Activated T-helper 1 cell treated with Interleukin-2 at 50 U/mL for 16 hours (primary cell): ENCODE measurements at places on chromosomes 11 and 22.

DNA sequence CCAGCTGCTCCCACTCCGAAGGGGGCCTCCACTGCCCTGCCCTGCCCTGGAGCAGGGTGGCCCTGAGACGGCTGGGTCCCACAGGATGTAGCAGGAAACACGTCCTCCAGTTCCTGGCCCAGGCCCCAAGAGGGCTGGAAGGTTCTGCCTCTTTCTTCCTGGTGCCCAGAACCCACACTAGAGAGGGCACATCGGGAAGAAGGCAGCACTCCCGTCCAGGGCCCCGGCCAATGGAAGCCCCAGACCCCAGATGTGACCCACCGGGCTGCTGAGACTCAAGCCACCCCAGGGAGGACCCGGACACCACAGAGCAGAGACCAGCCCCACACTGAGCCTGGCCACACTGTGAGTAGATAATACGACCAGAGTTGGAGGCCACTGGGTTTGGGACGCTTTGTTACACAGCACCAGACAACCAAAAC is 71.2 kb downstream of the CELSR1 start:
- no peak for DNase-seq

DNA sequence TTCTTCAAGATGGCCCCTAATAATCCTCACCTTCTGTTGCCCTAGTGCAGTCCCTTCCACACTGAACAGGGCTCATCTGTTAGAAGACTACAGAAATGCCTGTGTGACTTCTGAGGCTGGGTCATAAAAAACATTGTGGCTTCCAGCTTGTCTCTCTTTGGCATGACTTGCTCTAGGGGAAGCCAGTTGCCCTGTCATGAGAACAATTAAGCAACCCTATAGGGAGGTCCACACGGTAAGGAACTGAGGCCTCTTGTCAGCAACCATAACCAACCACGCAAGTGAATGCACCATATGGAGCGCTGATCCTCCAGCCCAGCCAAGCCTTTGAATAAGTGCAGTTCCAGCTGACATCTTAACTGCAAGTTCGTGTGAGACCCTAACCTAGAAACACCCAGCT is 2.6 kb downstream of the LIPT2 start:
- no peak for DNase-seq

- DNase-seq, result no peak
These were observed 20.7 kb upstream of the MMP7 start for GRCh38 chr11:102551169-102551781.

GRCh38 chr11:58837707-58838388 is 6.7 kb downstream of the GLYATL2 start:
- DNase-seq, result no peak

GRCh38 chr11:116563712-116564047 is 209.1 kb downstream of the BUD13 start:
- no peak for DNase-seq

DNA sequence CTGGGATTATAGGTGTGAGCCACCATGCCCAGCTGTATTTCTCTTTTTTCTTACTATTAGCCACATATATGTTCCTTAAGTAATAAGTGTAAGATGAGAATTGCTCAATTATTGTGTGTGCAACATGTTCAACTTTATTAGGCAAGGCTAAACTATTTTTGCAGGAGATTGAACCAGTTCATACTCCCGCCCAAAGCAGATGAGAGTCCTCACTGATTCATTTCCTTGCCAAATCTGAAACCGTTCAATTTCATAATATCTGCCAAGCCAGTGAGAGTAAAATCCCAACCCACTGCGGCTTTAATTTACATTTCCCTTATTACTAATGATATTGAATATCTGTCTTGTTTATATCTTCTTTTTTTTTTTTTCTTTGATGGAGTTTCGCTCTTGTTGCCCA is 48.4 kb downstream of the KCNJ4 start:
- DNase-seq, result no peak

- no peak for DNase-seq
These were observed 527 bp downstream of the CARD10 start for GRCh38 chr22:37518509-37519267.

DNA sequence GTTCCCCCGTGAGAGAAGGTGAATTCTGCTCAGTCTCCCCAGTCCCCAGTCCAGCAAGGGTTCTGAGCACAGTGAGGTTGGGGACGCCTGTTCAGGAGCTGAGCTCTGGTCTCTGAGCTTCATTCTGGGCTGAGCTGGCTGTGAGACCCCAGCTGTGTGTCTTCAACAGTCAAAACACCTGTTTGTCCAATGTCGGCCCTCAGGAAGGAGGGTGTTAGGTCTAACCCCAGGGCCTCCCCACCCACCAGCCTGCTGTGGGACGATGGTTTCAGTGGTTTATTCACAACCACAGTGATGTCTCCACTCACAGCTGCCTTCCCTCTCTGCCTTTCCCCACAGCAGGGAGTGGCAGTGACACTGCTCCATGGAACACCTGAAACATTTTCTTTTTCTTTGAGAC is 1282.9 kb downstream of the TBC1D22A start:
- no peak for DNase-seq

DNA sequence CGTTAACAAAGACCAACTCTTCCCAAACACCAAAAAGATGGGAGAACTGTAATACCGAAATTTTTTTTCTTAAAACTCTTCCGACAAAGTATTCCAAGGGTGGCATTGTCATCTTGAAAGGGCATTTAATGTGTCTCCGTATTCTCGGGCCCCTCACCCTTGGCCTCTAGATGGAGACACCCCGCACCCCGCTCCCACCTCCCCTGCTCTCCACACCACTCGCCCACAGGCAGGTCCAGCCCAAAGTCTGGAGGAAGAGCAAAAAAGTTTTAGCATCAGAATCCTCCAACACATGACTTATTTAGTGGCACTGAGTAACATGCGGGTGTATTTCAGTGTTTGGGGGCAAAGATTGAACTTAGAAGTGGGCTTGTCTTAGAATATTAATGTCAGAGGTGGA is 20.7 kb downstream of the SPATA19 start:
- no peak for DNase-seq

GRCh38 chr11:120536091-120536796 is 24.7 kb downstream of the GRIK4 start:
- no peak for DNase-seq

DNA sequence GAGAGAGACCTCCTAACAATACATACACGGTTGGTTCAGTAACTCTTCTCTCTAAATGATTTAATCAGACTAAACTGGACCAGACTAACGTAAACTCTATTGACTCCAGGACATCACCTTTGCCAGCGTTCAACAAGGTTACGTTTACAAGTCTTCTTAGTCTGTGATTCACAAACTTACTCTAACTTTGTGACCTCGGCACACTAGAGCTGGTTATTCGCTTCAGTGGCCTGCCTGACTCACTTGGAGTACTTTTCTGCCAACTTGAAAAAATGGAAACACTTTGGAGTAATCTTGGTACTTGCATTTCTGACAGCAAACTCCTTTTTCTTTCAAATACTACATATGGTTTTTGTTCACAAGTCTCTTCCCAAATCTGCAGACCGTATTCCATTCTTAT is 26.2 kb downstream of the MTMR2 start:
- DNase-seq, result no peak

DNA sequence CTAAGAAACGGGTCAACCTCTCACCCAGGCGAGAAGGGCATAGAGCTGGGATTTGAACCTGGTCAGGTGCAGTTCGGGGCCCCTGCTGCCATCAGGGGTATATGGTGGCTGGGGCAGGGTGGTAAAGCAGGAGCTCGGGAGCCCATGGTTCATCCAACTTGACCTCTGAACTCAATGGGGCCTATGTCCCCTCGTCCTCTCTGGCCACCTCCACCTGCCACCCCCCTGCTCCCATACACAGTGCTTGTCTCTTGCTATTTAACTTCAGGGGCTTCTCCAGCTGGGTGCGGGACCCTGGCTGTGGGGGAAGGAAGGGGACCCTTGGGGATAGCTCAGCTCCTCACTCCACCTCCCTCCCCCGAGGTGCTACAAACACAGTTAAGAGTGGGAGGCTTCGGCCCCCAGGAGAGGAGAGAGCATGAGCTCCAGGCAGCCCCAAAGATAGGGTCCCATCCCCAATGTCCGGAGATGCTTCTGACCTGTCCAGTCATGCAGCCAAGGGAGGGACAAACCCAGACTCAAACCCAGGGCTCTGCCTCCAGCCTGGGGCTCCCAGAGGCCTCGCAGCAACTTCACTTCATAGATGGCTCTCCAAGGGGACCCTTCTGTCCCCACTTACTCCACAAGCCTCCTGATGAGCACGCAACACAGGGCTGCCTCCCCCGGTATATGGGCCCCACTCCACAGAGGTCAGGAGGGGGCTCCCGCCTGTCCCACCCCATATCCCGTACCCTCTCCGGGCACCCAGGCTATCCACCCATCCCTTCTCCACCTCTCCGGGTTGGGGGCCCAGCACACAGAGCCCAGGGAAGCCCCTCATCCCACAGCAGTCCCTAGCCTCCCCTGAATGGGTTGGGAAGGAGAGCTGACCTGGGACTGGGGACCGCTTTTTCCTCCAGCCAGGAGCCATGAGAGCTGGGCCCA is 712 bp downstream of the IL2RB start:
- no peak for DNase-seq

GRCh38 chr22:31977939-31978338 is 33.6 kb downstream of the YWHAH start:
- no peak for DNase-seq

DNA sequence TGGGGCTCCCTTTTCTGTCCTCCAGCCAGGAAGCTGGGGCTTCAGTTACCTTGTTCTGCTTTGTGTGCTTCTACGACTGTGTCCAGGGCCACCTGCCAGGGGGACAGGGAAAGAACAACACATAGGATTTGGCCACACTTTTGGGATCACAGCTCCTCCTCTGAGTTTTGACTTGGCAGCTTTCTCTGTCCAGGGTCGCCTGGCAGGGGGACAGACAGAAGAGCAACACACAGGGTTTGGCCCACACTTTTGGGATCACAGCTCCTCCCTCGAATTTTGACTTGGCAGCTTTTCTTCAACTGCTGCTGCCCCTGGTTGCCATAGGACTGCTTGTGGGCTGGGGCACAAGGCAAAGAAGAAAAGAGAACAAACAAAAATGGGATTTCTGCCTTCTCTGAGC is 19.1 kb downstream of the INCENP start:
- DNase-seq, result no peak

DNA sequence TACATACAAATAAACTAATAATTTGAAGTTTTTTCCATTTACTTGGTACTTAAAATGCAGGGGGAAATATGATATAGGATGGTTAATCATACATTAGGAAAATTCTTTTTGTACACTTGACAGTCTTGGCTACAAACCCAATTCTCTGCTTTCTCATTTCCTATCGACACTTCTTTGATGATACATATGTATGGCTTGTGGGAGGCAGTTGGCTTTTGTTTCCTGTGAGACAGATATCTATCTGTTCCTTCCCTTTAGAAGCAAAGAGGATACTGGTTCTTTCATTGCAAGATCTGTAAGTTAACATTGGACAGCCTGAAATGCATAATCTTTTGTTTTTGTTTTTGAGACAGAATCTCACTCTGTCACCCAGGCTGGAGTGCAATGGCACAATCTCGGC is 47.9 kb upstream of the ADORA2A start:
- DNase-seq, result no peak

- no peak for DNase-seq
These were observed 2.7 kb downstream of the ST3GAL4 start for GRCh38 chr11:126357969-126358762.

GRCh38 chr11:33598426-33599069 is 102.1 kb downstream of the C11orf91 start:
- DNase-seq, result no peak

DNA sequence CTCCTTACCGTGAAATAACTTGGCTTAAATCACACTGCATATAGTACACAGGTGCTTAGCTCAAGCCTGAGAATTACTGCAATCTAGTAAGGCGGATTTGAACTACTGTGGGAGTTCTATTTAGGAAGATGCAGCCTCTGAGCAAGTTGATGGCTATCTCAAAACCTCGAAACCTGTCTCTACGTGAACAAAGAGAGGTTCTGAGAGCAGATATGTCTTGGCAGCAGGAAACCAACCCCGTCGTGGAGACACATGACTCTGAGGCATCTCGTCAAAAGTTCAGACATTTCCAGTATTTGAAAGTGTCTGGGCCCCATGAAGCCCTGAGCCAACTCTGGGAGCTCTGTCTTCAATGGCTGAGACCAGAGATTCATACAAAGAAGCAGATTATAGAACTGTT is 5.9 kb downstream of the ZNF215 start:
- DNase-seq, result no peak

DNA sequence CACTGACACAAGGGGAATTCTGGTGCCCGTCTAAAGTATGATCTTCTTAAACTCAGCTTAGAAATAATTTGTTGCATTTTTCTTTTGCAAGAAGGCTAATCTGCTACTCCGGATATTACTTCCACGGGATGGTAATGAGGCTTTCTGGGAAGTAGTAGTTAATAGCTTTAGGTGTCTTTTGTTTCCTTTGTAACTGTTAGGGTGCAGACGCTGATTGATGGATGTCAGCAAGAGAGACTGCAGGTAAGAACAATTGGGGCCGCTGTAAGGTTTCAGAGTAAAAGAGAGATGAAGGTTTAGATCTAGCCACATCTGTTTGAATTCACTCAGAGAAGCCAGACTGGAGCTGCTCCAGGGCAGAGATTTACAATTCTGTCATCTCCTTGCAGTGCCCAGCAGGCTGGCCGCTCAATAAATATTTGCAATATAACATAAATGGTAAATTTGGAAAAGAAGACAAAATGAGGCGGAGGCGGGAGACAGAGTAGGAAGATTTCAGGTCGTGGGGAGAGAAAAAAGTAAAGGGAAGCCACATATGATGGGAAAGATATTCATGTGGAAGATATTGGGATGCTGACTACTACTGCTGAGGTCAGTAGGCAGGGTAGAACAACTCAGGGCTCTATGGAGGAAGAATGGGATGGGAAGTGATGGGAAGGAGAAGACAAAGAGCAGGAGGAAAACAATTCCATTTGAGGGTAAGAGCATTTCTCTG is 320.5 kb downstream of the AASDHPPT start:
- no peak for DNase-seq

DNA sequence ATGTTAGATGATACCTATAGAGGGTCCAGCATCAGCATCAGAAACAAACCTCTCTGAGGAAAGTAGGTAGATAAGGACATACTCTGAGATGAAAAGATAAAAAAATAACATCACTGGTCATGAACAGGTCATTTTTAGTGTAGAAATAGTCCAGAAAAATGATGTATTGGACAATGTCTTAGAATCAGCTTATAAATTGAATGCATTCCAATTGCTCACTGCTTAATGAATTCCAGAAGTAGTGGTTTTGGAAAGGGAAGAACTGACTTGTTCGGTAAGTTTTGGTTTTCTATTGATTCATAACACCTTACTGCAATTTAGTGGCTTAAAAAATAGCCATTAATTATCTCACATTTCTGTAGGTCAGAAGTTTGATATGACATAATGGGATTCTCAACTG is 929.5 kb upstream of the CCDC90B start:
- DNase-seq, result no peak

- DNase-seq, result no peak
These were observed 14.9 kb upstream of the ADA2 start for GRCh38 chr22:17234144-17234623.

- no peak for DNase-seq
These were observed 20.0 kb upstream of the NDUFC2 start for GRCh38 chr11:78099666-78100065.
